ENCODE measurements at places on chromosomes 7 and 10.

DNA sequence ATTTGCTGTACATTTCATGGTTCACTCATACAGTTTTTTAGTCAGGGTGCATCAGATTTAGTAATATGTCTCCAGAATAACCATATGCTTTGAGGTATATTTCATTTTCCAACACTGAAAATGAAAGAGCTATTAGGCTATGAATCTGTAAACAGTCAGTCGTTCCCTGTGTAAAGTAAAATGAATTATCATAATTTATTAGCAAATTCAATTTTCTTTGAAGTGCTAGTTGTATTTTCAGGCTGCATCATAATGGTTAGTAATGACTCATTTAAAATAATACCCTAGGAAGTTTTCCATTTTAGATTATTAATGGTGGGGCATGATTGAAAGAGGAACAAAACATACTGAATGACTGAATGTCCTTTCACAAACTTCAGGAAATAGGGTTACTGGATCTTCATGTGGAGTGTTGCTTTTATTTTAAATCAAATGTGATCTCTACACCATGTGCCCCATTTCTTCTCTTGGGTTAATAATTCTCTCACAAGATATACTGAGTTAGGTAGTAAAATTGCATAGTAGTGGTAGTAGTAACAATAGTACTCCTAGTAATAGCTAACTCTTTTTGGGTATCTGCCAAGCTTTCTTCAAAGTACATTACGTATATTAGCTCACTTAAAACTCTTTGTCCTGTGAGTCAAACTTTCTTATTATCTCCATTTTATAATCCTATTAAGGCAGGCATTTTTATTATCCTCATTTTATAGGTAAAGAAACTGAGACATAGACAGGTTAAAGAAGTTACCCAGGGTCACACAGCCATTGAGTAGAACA, 476.5 kb downstream of the SUGCT start:
- no peak for DNase-seq

DNA sequence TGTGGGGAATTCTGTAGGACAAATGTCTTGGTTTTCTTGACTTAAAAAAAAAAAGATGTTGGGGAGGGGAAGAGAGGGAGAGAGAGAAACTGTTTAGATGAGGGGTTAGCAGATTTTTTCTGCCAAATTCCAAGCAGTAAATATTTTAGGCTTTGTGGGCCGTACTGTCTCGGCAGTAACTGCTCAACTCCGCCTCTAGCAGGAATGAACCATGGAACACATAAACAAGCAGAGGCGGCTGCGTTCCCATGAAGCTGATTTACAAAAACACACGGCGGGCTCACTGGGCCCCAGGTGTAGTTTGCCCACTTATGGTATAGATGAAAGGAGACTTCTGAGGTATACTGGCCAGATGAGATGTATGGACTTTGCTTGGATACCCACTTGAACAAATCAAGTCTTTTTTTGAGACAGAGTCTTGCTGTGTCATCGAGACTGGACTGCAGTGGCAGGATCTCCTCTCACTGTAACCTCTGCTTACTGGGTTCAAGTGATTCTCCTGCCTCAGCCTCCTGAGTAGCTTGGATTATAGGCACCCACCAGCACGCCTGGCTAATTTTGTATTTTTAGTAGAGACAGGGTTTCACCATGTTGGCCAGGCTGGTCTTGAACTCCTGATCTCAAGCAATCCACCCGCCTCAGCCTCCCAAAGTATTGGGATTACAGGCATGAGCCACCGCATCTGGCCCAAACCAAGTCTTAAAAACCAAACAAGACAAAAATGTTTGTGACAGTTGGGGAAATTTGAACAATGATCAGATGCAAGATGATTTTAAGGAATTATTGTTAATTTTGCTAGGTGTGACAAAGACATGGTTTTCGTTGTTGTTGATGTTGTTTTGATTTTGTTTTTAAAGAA, 9.7 kb upstream of the ADAMTS14 start:
- no peak for DNase-seq

DNA sequence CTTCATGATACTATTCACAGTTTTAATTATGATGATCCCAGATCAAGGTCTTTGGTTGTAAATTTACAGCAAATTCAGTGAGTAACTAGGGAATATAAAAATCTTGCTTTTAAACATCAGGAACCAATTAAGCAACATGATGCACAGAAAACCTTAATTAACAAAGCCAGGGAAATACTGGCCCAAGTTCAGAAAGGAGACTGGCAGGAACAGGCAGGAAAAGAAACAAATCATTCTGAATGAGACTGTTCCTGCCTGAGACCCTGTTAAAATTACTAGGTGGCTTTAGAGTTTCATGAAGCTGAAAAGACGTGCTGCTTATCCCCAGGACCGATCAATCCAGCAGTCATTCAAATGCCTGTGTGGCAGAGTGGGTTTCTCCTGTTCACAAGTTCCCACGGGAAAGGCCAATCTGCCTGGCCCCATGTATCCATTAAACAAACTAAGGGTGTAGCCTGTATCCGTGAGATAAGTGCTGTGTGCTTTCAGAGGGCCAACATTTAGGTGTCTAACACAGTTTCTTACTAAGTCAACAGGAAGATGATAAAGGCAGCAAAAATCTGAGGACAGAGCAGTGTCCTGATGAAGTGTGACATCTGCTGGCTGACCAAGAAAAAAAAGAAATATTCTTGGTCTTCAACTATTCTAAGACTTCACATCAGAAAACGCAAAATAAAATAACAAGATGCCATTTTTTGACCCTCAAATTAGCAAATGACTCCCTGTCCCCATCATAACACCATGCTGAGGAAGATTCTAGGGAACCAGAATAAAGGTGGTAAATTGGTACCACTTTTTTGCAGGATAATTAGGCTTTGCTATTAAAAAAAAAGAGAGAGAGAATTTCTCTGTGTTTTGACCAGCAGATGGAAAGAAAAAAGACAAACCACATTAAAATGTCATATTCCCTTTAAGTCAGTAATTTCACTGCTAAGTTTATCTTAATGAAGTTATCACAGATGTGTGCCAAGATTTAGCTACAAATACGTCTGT, 34.2 kb downstream of the PUS7 start:
- DNase-seq: no peak

DNA sequence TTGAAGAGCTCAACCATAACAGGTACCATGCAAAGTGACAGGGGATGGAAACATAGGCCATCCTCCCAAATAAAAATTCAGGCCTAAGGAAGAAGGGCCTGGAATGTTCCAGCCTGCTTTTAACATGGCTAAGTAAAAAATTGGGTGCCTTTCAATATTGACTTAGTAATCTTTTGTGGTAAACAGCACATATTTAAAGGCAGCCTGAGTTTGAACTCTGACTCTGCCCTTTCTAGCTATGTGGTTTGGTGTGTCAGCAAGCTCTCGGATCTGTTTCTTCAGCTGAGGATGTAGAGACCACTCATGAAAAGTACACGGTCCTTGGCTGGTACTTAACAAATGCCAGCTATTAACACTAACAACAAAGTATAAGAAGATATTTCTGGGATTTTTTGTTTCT, 191.8 kb upstream of the CDCA7L start:
- no peak for DNase-seq

- DNase-seq: no peak
Measured at GRCh38 chr7:97317575-97317974, 200.1 kb downstream of the SDHAF3 start.

GRCh38 chr10:131979336-131979735, 2.4 kb downstream of the BNIP3 start:
- no peak for DNase-seq

DNA sequence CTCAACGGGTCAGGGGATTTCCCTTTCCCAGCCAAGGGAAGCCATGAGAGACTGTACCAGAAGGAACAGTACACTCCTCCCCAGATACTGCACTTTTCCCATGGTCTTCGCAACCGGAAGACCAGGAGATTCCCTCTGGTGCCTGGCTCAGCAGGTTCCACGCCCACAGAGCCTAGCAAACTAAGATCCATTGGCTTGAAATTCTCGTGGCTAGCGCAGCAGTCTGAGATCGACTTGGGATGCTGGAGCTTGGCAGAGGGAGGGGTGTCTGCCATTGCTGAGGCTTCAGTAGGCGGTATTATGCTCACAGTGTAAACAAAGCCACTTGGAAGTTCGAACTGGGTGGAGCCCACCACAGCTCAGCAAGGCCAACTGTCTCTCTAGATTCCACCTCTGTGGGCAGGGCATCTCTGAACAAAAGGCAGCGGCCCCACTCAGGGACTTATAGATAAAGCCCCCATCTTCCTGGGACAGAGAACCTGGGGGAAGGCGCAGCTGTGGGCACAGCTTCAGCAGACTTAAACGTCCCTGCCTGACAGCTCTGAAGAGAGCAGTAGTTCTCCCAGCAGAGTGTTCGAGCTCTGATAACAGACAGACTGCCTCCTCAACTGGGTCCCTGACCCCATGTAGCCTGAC, 29.6 kb downstream of the SLC16A12 start:
- no peak for DNase-seq

- no peak for DNase-seq
Measured at GRCh38 chr10:112585126-112585525, 138.1 kb downstream of the VTI1A start.

DNA sequence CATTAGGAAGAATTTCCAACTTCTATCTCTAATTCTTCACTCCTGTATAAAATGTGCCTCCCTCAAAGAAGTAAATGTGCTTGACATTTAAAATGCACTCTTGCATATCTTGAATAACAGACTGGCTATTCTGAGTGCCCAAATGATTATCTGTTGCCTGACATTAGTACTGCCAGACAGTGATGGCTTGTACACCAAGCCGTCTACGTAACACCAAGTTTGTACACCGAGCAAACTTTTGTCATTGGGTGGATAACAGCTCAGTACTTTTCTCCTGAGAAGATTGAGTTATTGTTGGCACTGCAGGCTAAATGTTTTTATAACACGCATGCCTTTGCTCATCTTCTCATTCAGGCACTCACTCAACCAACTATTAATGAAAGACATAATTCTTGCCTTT, 137.2 kb downstream of the DOCK4 start:
- no peak for DNase-seq

- DNase-seq: no peak
Measured at GRCh38 chr7:43700646-43701499, 28.4 kb downstream of the COA1 start.

DNA sequence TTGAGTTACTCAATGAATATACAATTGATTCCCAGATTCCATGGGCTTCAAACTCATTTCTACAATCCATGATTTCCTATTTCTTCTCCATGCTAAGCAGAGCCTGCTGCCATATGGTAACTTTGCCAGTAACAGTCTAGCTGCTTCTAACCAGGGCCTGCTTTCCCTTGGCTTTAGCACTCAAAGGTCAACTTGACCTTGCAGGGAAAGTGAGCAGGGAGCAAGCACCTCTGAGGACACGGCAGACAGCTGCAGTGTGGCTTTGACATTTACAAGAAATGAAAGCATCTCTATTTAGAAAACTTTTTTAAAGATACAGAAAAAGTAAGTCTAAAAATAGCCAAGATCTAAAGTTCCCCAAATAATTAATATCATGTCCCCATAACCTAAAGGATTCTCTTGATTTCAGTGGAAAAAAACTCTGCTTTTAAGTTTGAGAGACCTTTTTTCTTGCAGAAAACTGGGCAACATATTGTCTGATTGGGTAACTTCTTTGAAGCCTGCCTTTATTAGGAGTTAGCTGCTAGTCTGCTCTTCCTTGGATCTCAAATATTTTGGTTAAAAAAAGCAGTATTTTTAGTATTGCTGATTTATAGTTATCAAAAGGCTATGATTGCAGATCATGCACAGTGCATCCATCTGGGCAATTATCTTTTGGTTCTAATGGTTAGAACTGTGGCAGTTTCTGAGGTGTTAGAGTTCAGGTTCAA, 257.9 kb downstream of the AHR start:
- no peak for DNase-seq

- DNase-seq: no peak
Measured at GRCh38 chr10:131841661-131842139, 59.1 kb upstream of the PPP2R2D start.

DNA sequence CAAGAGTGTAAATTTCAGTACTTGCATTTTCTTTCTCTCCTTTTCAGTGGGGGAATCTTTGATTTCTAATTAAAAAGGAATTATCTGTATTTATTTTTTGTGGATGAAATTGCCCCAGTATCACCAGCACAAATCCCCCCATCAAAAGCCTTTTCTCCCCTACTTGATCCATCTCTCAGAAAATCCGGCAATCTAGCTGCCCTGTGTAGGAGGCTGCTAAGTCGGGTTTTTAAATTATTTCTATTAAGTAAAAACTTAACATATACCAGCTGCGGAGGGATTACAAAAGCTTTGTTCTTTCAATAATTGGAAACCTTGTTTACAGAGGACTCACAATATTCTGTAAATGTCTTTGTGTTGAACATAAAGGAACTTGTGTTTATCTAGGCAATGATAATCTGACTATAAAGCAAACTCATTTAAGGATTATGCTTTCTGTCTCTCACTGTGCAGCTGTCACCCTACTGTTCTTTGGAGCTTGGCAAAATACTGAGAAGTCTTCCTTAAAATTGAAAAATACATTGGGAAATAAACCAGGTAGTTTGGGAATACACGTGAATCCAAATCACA, 177.4 kb upstream of the PRR15 start:
- no peak for DNase-seq

DNA sequence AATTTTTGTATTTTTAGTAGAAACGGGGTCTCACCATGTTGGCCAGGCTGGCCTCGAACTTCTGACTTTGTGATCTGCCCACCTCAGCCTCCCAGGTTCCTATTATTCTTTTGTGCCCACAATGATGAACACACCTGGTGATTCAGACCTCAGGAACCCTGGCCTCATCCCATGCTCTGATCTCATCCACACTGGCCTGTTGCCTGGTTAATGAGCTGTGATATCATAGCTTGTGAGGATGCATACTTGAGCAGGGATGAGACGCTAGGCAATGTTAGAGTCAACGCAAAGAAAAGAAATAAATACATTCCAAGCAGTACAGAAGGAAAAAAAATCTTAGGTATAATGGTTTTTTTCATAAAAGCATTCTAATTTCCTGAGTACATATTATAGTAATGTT, 82.4 kb upstream of the RNF32 start:
- no peak for DNase-seq

GRCh38 chr10:85786401-85786899, 580.1 kb downstream of the GRID1 start:
- no peak for DNase-seq

DNA sequence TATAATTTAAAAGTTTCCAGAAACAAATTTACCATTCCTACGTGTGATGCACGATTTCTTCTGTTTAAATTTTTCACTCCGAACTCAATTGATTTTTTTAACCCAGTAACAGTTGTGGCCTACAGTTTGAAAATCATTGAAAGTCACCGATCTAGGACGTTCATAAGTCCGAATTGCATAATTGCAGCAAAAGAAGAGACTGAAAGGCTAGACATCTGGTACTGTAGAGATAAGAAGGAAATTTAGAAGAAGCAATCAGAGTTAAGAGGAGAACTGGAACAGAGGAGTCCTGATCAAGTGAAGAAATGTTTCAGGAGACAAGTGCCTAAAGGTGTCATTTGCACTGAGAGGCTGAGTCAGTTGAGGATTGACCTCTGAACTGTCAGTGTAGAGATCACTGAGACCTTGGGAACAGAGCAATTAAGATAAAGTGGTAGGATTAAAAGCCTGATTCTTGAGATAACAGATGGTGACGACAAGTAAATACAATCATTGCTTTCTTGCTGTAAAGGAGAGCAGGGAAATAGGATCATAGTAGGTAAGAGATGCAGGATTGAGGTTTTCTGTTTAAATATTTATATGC, 73.5 kb downstream of the ZFAND4 start:
- peak; percentile 38 for DNase-seq

- no peak for DNase-seq
Measured at GRCh38 chr10:77176232-77176631, 461.4 kb downstream of the KCNMA1 start.

GRCh38 chr7:39621261-39621660, 2.1 kb upstream of the RALA start:
- DNase-seq: no peak

GRCh38 chr7:87624628-87625027, 3.6 kb upstream of the RUNDC3B start:
- DNase-seq: no peak

GRCh38 chr10:35924759-35925158, 282.7 kb upstream of the FZD8 start:
- DNase-seq: no peak
